ENCODE measurements at places on chromosomes 6 and 20.
A peak's percentile ranks its signal among the peaks of the same experiment; 100 is the strongest.

- DNase-seq = no peak
Measured at GRCh38 chr20:38021087-38021772, 12.0 kb downstream of the TTI1 start.

GRCh38 chr6:168584249-168584648, 143.3 kb downstream of the SMOC2 start:
- no peak for DNase-seq

DNA sequence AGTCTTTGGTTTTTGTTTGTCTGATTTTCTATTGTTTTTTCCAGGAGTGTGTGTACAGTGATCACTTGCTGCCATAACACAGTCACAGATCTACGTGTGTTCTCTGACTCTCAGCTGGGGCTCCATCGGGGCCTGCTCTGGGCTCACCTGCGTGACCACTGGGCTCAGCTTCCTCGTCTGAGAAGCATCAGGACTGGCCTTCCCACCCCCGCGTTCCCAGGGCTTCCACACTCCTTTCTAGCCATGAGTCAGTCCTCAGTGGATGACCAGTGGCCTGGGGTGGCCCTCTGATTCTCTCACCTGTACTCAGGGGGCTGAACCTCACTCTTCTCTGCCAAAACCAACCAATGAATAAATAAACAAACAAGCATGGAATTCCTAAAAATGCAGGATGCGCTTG, 14.5 kb downstream of the THBS2 start:
- no peak for DNase-seq

DNA sequence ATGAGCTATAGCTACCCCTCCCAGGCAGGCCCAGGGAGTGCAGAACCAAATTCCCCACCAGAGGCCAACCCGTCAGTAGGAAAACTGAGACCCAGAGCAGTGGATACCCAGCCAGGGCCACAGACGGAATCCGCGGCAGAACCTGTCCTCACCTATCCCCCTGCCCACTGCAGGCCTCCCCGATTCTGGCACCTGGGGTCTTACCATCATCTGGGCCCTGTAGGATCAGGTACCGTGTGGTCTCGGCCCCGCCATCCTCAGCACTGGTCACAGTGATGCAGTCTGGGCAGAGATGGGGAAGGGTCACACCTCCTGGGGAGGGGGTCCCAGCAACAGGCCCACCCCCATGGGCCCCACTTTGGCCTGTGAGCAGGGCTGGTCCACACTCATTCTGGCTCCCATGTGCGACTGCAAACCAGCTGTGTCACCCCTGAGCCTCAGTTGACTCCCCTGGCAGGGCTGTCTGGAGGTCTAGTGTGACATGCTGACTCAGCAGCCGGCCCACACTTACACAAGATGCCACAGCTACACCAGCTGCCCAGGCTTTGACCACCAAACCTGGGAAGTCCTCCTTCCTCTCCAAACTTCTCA, 3.8 kb downstream of the ZNF335 start:
- no peak for DNase-seq

- DNase-seq = peak; percentile 48
Measured at GRCh38 chr6:156060013-156060412, 604.4 kb upstream of the NOX3 start.

DNA sequence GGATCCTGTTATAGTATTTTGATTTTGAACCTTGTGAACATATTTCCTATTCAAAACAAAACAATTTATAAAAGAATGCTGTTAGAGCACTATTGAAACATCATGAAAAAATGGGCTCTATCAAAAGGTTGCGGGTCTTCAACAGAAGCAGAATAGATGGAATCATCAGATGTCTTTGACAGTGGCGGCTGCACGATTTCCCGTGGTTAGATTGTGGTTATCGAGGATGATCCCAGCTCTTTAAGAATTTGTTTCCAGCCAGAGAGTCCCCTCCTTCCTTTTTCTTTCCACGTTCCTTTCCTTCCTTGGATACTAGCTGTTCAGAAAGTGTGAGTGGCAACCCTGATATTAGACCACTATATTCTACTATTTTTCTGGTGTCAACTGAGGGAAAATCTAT, 163.4 kb downstream of the FARS2 start:
- DNase-seq = no peak

- DNase-seq = peak; percentile 13
Measured at GRCh38 chr20:60851826-60852704, 400.0 kb upstream of the CDH4 start.

DNA sequence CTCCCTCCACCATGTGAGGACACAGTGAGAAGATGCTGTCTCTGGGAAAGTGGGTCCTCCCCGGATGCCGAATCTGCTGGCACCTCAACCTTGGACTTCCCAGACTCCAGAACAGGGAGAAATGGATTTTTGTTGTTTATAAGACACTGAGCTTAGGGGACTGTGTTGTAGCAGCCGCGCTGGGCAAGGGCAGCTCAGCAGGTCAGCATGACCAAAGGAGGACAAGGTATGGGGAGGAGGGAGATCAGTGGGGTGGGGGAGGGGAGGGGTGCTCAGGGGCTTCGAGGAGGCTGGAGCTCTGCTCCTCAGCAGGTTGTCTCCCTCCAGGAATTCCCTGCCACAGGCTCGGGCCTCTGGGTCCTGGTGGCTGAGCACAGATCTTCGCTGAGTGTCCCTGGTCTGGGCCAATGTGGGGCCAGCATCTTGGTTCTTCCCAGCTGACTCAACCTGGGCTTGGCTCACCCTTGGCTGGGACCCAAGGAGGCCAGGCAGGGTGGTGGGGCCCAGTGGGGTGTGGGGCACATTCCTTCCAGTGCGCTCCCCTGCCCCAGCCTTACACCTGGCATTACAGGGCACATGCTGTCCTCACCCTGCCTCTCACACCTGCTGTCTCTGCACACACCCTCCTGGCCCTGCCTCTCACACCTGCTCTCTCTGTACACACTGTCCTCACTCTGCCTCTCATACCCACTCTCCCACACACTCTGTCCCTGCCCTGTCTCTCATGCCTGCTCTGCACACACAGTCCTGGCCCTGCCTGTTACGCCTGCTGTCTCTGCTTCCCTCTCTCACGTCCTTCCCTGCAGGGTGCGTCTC, 107.3 kb downstream of the SYCP2 start:
- DNase-seq = no peak

DNA sequence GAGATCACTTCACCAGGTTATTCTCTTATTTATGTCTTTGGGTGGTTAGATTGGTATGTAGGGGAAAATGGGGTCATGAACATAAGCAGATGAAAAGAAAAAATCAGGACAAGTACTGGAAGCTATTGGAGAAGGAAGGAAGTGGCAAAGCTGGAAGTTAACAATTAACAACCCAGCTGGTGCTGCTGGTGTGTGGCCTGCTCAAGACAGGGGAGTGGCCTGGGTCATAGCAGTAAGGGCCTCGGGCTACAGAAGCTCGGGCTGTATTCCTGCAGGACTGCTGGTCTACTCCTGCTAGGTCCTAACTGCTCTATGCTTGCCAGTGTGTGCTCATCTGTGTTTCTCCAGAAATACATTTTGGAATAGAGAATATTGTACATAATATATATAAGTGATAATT, 19.6 kb downstream of the MYLIP start:
- no peak for DNase-seq

GRCh38 chr6:32883789-32884188, 29.8 kb downstream of the PSMB9 start:
- DNase-seq = no peak

DNA sequence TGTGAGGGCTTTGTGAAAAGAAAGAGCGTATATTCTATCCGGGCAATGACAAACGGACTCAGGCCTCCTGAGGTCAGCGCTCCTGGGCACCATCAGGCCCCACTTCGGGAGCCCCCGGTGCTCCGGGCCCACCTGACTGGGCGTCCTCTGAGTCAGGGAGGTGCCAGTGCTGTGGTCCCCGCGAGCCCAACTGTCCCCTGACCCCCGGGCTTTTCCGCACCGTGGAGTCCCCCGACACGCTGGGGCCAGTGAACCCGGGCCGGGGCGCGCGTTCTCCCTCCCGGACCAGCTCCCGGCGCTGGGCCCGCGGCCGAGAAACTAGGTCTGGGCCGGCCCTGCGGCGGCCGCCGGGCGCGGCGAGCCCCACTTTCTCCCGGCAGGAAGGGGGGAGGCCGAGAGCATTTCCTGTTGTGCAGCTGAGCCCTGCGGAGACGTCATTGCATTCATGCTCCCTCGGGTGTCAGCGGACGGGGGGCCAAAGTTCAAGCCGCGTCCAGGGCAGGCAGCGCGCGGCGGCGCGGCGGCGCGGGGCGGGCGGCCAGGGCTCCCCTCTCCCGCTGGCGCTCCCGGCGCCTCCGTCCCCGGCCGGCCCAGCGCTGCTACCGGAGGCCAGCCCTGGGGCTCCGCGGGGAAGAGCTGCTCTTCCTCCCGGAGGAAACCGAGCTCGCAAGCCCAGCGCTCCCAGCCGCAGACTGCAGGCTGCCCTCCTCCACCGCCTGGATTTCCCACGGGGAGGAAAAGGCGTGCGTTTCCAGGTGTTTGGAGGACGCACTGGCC, 18.3 kb downstream of the HIVEP2 start:
- DNase-seq = peak; percentile 83

- DNase-seq = no peak
Measured at GRCh38 chr6:37717836-37718251, 20.2 kb upstream of the MDGA1 start.

DNA sequence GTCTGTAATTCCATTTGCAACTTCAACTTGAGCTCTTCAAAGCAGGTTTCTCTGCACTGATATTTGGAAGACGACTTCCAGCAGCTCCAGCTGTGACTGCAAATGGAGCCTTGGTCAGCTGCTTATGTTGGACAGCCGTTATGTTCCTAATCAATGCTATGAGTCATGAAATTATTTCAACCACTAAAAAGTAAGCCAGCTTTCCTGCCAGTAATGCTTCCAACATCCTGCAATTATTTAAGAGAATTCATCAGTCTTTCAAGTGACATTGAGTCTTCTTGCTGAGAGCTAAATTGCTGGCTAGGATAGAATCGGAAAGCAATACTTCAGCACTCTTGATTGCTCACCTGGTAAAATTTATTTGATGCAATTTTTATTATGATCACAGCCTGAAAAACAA, 375.7 kb downstream of the MMUT start:
- DNase-seq = no peak

- no peak for DNase-seq
Measured at GRCh38 chr6:145031962-145032361, 703.4 kb downstream of the EPM2A start.

DNA sequence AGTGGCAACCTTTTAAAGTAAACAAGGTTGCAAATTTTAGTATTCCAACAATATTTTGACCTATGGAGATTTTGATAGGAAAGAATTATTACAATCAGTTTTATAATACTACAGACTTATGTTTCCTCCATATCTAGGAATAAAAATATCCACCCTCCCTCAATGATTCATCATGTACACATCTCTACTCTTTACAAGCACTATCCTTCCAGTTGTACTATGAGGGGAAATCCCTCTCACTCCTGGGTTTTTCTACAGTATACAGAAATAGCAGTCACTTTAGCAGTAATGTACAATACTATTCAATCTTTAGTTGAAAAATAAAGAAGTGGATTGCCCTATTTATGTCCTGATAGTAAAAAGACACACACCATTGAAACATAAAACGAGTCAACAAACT, 46.3 kb upstream of the SCML4 start:
- DNase-seq = no peak

DNA sequence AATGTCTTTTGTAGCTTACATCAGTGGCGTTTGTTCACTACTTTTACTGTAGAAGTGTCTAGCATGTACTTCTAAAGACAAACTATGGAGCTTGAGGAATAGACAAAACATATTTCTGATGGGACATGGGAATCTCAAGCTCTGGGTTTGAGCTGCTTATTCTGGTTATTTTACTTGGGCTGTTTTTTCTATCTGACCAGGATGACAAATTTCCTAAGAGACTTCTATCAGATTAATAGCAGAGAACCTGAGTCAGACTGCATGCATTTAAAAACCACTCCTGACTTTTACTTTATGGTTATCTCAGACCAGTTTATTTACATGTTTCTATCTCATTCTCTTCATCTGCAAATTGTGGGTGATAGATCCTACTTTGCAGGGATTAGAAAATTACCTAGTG, 1282.3 kb upstream of the GJE1 start:
- DNase-seq = no peak

DNA sequence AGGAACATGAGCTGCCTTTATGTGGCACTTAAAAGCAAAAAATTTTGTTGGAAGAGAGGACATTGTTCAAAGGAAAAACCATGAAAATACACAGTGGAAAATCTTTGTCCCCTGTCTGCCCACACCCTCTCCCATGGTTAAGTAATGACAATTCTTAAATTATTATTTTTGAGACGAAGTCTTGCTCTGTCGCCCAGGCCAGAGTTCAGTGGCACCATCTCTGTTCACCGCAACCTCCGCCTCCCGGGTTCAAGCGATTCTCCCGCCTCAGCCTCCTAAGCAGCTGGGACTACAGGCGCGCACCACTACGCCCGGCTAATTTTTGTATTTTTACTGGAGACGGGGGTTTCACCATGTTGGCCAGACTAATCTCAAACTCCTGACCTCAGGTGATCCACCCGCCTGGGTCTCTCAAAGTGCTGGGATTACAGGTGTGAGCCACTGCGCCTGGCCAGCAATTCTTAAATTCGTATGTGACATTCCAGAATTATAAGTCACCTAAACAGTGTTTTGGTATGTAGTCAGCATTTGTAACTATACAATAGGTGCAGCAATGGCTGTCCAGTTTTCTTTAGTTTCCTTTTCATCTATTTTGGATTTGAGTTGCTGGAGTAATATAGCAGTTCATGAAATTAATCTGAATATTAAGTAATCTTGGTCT, 636 bp upstream of the SSR1 start:
- DNase-seq = no peak

- no peak for DNase-seq
Measured at GRCh38 chr6:170038251-170038650, 252.6 kb downstream of the DLL1 start.

DNA sequence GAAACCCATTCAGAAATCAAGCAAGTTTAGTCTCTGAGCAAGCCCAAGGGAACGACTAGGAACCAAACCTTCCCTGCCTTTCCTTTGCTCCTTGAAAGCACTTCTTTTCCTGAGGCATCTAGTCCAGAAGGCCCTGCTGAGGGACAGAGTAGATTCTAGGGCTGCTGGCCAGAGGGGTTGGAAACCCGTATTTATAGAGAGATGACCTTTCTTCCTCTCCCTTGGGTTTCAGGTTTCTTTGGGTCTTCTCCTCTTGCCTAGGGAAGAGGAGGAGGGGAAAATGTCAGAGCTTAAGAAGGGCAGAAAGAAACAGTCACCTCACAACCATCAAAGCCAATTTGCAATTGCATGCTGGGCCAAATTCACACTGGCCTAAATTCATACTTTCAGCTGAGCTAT, 5.8 kb downstream of the APOBEC2 start:
- DNase-seq = no peak

GRCh38 chr6:70886661-70887060, 70.2 kb downstream of the B3GAT2 start:
- no peak for DNase-seq

GRCh38 chr6:135390458-135390857, 107.1 kb downstream of the AHI1 start:
- no peak for DNase-seq

GRCh38 chr6:36973647-36974046, 12.3 kb downstream of the MTCH1 start:
- DNase-seq = no peak

- no peak for DNase-seq
Measured at GRCh38 chr6:46888578-46888977, 33.2 kb downstream of the ADGRF5 start.

GRCh38 chr6:125586074-125586473, 163.4 kb upstream of the HEY2 start:
- DNase-seq = no peak
